Ammon's horn (tissue), 1 donor: ENCODE measurements at places on chromosomes 7 and 10.

DNA sequence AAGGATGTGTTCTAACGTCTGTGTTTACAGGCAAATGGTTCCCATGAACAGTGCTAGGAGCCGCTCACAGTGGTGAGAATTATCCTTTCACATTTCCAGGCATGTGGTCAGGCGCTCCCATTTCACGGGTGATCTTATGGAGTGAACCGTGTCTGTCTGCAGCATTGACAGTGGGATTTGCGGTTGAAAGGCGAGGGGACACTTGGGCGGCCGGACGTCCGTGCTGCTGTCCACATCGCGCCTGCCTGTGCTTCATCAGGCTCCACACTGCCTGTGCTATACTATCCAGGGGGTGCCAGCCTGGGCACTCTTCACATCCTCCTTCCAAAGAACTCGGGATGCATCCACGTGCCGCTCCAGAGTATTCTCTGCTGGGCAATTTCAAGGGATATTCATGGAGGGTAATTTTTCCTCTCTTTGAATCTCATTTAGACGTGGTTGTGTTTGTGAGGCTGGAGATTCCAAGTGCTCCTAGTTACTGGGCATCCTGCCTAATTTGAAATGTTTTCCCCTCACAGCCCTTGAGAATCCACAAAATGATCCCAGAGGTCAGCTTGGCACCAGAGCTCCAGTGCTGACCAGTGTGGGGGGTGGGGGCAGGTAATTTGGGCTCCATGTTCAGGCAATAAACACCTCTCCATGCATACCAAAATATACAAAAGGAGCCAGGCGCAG, 61.9 kb upstream of the EBF3 start:
- no peak for DNase-seq

GRCh38 chr10:57367412-57367811, 900.3 kb downstream of the IPMK start:
- DNase-seq = no peak

DNA sequence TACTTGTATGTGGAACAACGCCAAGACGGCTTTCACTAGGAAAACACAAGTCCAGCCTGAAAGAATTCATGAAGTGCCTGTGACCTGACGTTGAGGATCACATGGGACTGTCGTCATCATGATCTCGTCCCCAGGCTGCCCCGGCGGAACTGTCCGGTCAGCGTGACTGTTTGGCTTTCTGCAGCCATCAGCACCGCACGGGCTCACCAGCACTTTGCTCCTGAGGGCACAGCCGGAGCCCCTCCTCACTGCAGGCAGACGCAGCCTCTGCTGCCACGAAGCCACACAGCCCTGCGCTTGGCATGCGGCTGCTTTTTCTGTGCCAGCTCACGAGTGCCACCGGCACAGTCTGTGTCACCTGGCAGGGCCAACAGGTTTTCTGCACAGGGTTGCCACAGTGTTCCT, 9.4 kb upstream of the GET4 start:
- DNase-seq = peak; percentile 68

GRCh38 chr10:123930340-123931001, 38.9 kb upstream of the CPXM2 start:
- DNase-seq = peak; percentile 11

- no peak for DNase-seq
Measured at GRCh38 chr10:27792216-27792615, 46.6 kb upstream of the MKX start.

GRCh38 chr7:136267822-136268221, 290.7 kb upstream of the MTPN start:
- DNase-seq = no peak

DNA sequence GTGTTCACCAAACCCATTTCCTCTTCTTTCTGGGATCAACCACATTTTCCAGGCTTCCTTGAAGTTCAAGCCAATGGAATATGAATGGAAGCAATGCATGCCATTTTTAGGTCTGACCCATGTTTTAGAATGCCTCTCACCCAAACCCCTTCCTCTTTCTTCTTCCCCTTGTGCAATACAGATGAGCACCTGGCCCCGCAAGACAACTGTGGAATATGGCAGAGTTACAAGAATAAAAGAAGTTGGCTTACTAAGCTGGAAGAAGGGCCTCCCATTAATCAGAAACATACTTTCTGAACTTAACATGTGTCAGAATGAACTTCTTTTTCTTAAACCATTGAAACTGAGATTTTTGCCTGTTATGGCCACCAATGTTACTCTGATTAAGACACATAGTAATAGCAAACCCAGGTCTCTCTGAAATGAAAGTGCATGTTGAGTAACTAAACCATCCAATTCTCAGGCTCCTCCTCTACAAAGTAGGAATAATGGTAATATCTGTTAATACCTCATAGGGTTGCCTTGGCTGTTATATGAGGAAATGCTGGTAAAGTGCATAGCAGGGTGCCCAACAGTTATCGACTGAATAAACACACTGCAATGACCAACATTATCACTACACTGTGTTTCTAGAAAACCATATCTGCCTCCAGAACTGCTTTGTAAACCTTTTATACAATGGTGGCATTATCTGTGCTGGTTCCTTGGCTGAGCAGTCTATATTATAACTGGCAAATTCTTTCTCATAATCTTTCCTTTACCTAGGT, 382.2 kb upstream of the NRP1 start:
- no peak for DNase-seq

- DNase-seq = no peak
Measured at GRCh38 chr10:28263136-28263857, 39.6 kb downstream of the MPP7 start.

DNA sequence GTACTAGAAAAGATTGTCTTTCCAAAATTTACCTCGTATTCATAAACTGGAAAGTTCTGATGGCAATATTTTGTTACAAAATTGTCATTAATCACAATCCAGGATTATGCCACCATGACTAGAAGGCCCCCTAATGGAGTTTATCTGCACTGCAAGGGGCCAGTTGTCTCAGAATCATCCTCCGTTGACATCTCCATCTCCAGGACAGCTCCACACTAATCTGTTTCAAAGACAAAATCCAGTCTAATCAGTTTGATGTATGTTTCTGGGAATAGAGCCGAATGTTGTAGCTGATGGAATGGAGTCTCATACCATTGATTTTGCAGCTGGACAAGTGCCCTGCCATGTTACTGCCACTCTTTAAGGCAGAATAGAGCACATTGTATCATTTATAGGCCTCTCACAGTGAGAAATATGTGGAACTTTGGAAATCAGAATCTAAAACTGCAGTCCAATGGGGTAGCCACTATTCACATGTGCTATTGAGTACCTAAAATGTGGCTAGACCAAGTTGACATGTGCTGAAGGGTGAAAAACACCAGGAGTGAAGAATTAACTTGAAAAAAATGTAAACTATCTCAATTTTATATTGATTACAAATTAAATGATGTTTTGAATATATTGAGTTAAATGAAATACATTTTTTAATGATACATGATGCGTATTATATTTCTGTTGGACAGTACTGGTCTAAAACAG, 38.3 kb upstream of the TOMM7 start:
- no peak for DNase-seq

- no peak for DNase-seq
Measured at GRCh38 chr10:96714031-96714590, 6.2 kb downstream of the PIK3AP1 start.

- DNase-seq = no peak
Measured at GRCh38 chr10:95268438-95268837, 22.4 kb downstream of the PDLIM1 start.

GRCh38 chr10:18109341-18109870, 30.8 kb upstream of the CACNB2 start:
- DNase-seq = no peak

DNA sequence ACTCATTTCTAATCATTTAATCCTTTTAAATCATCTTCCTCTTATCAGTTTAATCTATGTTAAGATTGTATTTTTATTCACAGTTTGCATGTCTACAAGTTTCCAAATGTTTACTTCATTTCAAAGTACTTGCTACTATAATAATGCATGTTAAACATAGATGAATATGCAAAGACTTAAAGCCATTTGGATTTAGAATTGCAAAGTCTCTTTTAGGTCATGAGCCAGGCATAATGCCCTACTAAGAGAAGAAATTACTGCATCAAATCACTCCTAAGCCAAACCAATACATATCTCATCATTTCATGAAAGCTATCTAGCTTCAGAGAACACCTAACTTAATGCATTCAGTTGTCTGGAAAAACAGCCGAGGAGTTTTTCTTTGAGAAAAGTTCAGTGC, 266.1 kb downstream of the PRKG1 start:
- no peak for DNase-seq

DNA sequence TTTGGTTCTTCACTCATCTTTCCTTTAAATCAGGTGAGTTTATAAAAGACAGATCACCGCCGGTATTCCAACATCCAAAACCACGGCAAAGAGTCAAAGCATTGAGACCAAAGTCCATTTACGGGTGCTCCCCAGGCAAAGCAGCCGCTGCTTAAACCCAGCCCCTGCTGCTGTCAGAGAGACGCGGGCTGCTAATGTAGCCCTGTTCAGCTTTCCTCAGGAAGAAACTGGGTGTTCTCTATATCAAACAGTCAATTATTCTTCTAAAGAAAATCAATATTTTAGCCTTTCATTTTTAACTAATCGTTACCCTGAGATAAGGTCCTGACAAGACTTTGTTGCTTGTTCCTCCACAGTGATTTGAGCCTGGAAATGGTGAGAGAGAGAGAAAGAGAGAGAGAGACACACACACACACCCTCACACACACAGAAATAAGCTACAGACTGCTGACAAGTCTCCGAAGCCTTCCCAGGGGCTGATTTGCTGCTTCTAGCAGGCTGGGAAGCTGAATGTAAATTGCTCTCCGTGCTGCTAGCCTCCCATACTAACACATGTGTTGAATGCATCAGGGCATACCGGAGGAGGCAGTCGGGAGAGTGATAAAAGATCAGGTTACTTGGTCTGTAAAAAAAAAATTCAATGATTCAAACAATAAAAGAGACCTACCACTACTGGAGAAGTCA, 183.0 kb upstream of the ANK3 start:
- DNase-seq = peak; percentile 82

- DNase-seq = peak; percentile 40
Measured at GRCh38 chr10:133324198-133324792, 12.4 kb downstream of the CALY start.

DNA sequence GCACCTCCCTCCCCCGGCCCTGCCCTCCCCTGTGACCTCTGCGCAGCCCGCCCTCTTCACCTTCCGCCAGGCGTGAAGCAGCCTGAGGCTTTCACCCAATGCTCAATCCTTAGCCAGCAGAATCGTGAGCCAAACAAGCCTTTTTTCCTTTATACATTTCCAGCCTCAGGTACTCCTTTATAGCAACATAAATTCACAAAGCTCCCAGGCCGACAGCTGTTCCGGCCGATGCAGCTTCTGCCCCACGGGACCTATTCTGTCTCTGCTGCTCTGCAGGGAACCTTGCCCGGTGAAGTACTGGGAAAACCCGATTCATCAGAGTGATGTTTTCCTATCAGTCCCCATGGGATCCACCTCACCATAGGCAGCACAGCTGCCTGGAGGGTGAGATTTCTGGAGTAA, 87.4 kb downstream of the CHST15 start:
- no peak for DNase-seq

GRCh38 chr7:79507131-79507530, 53.7 kb upstream of the MAGI2 start:
- no peak for DNase-seq

DNA sequence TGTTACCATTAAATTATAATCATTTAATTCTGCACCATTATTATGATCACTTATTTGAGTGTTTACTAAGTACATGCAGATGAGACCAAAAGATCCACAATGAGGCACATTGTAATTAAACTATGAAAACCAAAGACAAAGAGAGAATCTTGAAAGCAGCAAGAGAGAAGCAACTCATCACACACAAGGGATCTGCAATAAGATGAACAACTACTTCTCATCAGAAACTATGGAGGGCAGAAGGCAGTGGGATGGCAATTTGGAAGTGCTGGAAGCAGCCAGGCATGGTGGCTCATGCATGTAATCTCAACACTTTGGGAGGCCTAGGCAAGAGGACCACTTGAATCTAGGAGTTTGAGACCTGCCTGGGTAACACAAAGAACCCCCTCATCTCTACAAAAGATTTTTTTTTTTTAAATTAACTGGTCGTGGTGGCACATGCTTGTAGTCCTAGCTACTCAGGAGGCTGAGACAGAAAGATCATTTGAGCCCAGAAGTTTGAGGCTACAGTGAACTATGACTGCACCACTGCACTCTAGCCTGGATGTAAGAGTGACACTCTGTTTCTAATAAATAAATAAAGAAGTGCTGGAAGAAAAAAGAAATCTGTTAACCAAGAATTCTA, 47.7 kb downstream of the CDK6 start:
- DNase-seq = no peak

GRCh38 chr10:112526139-112526538, 79.1 kb downstream of the VTI1A start:
- DNase-seq = no peak

GRCh38 chr10:108445746-108446145, 1281.2 kb upstream of the SORCS1 start:
- DNase-seq = no peak

DNA sequence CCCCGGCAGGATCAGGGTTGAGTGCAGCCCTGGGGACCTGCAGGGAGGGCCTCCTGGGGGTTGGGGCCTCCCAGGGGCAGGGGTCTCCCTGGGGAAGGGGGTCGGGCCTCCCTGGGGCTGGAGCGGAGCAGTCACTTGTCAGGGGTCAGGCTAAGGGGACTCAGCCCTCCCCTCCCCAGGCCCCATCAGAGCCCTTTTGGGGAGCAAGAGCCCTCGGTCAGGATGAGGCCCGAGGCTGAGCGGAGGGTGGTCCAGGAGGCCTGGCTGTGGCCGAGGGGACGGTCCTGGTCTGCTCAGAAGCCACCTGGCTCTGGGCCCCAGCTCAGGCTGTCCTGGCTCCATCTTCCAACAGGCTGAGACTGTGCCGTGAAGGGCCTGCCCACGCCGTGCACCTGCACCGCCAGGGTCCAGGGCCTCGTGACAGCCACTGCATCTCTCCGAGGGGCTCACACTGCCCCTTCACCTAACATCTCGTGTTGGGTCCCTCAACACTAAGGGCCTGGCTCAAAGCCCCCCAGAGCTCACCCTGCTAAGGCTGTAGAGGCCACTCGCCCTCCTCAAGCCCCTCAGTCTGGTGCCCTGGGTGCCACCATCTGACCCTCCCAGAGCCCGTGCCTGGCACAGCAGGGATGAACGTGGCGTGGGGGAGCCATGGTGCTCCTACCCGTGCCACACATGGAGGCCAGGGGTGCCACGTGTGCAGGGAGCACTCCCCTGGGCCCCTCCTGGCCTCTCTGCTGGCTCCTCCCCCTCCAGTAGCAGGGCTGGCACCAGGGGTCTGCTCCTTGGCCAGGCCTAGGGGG, 12.9 kb downstream of the BHLHA15 start:
- no peak for DNase-seq

DNA sequence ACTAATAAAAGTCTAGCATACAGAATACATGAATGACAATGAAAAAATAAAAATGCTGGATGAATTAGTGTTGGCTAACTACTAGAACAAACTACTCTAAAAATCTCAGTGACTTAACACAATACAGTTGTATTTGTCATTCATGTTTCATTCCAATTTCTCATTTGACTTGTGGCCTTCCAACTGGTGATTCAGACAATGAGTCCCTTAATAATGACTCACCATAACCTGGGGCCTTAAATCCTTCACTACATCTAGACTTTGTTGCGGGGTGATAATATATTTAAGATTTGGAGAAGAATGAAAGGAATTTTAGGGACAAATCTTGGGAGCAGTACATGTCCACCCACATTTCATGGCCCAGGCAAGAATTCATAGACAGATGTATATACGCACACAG, 90.5 kb upstream of the POM121L12 start:
- no peak for DNase-seq

- no peak for DNase-seq
Measured at GRCh38 chr7:131346885-131347592, 19.4 kb downstream of the MKLN1 start.
